Amygdala (tissue), 56 donors: ENCODE measurements at places on chromosomes 6 and 20.

GRCh38 chr6:36961441-36962435, 7.2 kb downstream of the PI16 start:
- no peak for DNase-seq

- DNase-seq = no peak
Observed at GRCh38 chr6:133396233-133396983, 155.3 kb downstream of the EYA4 start.

- peak; percentile 30 for DNase-seq
Observed at GRCh38 chr6:13395272-13396237, 67.2 kb upstream of the TBC1D7 start.

- DNase-seq = no peak
Observed at GRCh38 chr6:136104556-136104955, 145.6 kb downstream of the MTFR2 start.

GRCh38 chr20:35319192-35319870, 27.1 kb upstream of the FAM83C start:
- DNase-seq = no peak

DNA sequence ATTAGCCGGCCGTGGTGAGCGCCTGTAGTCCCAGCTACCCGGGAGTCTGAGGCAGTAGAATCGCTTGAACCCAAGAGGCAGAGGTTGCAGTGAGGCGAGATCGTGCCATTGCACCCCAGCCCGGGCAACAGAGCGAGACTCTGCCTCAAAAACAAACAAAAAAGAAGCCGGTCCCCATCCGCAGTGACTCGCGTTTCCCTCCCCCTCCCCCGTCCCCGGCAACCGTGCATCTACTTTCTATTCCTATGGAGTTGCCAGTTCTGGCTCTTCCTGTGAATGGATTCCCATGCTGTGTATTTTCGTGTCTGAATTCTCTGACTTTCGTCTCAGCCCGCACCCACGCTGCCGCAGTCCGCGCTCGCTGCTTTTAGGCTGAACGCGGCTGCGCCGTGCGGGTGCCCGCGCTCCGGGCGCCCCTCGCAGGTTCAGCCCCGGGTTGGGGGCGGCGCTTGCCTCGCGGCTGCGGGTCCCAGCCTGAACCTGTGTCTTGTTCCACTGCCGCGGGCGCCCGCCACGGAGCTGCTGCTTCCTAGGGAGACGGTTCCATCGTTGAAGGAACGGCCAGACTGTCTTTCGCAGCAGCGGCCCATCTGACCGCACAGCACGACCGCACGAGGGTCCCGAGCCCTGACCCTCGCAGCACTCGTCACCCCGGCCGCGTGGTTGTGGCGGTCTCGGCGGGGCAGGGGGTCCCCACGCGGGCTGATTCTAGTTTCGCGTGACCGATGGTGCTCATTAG, 1.1 kb upstream of the MRGBP start:
- peak; percentile 41 for DNase-seq

DNA sequence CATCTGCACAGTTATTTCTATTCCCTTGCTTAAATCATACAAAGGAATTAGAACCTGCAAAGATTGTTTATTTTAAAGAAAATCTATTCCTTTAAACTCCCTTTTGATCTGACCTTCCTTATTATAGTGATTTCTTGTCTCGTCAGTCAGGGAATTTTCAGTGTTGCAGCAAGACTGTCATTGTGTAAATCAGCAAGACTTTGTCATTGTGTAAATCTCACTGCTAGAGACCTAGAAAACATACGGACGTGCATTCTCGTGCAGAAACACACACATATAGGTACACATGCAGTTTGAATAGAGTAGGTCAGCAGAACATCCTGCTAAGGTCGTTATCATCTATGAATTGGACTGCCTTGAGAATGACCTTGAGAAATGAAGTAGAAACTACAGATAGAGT, 6.2 kb upstream of the SGK1 start:
- DNase-seq = no peak

DNA sequence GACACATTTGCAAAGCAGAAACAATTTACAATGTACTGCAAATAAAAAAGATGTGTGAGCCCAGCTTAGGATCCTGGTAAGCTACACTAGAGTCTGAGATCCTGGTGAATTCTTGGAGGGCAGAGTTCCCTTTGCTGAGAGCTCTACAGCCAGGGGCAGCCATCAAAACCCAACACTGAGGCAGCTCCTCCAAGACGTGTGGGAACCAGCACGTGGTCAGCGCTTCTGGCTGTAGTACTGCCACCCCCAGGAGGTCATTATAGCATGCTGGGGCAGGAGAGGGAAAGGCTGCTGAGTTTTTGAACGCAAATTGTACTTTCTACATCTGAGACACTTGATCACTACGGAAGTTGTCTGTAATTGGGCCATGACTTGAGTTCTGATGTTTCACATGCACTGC, 131.5 kb downstream of the INSM1 start:
- DNase-seq = no peak

DNA sequence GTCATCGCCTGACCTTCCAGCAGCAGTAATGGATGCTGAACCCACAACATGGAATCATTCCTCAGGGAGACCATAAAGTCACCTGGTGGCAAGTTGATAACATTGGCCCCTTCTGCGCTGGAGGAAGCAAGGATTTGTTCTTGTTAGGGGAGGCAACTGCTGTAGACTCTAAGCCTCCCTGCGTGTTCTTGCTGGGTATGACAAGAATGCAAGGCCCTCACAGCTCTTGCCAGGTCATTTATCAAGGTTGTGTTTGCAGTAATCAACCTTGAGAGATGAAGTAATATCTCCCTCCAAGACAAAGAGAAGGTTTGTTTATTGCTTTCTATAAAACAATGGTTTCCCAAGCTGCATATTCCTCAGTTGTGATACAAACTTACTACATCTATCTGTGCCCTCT, 80.9 kb downstream of the PERP start:
- DNase-seq = no peak

- DNase-seq = no peak
Observed at GRCh38 chr6:3623451-3624249, 127.9 kb downstream of the PXDC1 start.

DNA sequence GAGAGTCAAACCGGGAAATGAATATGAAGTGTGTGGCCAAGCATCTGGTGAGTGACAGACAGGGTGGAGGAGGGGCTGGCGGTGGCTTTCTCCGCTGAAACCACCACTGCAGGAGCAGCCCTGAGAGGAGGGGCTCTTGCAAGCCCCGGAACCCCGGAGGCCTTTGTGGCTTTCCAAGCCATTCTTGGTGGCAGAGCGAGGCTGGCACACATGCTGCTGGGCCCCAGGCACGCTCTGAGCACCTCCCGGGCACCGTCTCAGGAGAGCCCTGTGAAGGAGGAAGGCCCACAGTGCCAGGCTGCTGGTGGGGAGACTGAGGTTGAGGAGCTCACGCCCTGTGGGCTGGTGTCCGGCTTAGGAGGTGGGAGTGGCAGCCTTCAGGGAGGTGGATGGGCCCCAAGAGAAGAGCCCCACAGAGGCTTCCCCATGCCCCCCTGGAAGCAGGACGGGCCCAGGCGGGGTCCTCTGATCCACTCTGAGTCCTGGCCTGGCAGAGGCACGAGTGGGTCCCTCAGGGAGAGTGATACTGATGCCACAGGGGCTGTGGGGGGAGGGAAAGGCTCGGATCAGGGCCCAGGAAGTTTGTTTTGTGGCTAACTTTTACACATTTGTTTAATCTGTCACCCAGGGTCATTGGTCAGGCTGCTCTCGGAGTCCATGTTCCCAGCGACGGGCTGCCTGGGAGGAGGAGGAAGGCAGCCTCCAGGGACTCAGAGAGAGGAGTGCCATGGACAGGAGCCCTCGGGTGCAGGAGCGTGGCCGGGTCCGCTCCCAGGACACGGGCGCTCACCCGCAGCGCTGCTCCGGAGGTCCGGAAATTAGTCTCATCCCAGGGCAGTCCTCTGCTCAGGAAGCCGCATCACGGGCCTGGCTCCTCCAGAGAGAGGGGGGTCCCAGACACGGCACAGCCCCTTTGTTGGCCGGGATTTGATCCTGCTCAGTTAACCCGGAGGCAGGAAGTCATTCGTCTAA, 170.7 kb downstream of the ERMARD start:
- no peak for DNase-seq

GRCh38 chr6:32655203-32655710, 11.2 kb downstream of the HLA-DQB1 start:
- no peak for DNase-seq

- no peak for DNase-seq
Observed at GRCh38 chr6:92275150-92275549, 1144.2 kb downstream of the EPHA7 start.

GRCh38 chr6:150235218-150235617, 92.4 kb downstream of the PPP1R14C start:
- DNase-seq = no peak

GRCh38 chr20:59948828-59949720, 8.9 kb downstream of the FAM217B start:
- no peak for DNase-seq

DNA sequence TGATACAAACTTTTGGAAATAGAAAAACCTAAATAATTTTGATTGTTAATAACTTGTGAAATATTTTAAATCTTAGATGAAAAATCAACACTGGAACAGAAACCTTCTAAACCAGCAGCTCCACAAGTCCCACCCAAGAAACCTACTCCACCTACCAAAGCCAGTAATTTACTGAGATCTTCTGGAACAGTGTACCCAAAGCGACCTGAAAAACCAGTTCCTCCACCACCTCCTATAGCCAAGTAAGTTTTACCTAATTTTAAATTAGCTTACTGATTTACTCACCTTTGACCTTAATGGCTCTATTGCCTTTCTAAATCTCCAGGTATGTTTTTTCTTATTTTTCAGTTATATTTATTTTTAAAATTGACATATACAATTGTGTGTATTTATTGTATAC, 102.6 kb upstream of the ADGRF4 start:
- no peak for DNase-seq

DNA sequence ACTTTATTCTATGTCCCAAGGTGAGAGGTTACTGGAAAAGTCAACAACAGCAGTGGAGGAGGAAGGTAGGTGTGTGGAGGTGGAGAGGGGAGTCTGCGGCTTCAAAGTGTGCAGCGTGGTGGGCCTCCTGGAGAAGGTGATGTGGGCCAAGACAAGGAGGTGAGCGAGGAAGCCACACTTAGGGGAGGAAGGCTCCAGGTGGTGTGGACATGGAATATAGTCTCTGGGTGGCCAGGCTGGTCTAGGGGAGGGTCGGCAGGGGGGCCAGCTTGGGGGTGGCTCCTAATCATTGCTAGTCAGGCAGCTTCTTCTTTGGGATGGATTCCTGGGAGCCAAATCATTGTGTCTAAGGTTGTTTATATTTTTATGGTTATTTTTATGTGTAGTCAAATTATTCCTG, 111.5 kb upstream of the CDH4 start:
- DNase-seq = no peak

DNA sequence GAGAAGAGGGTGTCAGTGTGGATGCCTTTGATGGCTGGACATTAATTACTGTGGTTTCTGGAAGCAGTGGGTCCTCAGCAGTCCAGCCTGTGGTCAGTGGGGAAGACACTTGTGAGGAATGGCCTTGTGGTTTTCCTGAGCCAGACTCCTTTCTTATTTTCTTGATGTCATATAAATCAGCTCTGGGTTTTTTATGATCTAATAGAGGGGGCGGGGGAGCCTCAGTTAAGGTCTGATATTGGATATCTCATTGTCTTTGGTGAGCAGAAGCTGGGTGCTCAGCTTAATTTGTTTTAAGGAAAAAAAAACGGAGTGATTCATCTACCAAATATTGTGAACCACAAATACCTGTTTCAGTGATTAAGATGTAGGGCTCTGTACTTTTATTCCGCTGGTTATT, 62.1 kb downstream of the OTOR start:
- DNase-seq = no peak

- DNase-seq = no peak
Observed at GRCh38 chr6:1129131-1129530, 182.8 kb upstream of the FOXQ1 start.

DNA sequence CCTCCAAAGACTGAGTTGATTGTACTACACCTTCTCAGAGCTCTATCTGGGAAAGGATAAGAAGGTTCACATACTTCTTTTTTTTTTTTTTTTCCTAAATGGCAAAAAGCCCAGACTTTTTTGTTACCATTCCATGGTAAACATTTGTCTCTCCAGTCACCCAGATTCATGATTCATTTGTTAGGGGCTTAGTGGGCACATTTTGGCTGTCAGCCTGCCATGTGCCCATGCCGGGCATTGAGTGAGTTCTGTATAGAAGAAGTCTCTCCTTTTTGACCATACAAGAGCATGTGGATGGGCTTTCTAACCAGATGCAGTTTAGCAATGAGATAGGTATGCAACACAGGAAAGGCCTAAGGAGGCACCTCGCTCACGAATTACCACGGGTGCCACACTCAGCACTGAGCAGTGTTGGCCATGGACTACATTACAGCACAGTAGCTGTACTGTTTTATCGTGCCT, 447.5 kb upstream of the HSF2 start:
- DNase-seq = no peak

DNA sequence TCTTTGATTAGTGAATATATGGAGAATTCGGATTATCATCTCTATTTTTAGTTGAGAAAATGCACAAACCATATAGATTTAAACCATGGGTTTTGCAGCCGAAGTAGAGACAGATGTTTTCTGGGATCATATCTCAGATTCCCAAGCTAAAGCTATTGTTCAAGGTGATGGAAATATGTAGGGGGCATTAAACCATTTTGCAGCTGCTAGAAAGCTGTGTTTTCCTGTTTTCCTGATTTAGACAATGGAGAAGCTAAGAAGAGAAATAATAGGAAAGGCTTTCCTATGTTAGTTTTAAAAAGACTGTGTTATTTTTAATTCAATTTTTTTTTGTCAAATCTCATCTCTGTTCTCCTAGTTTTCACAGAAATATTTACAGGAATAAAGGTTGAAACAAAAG, 6.2 kb downstream of the CD93 start:
- no peak for DNase-seq

- DNase-seq = no peak
Observed at GRCh38 chr20:40390654-40391053, 298.4 kb downstream of the MAFB start.

- no peak for DNase-seq
Observed at GRCh38 chr6:5998711-5999687, 7.7 kb downstream of the NRN1 start.

- no peak for DNase-seq
Observed at GRCh38 chr6:99241905-99242534, 107.5 kb downstream of the FAXC start.

DNA sequence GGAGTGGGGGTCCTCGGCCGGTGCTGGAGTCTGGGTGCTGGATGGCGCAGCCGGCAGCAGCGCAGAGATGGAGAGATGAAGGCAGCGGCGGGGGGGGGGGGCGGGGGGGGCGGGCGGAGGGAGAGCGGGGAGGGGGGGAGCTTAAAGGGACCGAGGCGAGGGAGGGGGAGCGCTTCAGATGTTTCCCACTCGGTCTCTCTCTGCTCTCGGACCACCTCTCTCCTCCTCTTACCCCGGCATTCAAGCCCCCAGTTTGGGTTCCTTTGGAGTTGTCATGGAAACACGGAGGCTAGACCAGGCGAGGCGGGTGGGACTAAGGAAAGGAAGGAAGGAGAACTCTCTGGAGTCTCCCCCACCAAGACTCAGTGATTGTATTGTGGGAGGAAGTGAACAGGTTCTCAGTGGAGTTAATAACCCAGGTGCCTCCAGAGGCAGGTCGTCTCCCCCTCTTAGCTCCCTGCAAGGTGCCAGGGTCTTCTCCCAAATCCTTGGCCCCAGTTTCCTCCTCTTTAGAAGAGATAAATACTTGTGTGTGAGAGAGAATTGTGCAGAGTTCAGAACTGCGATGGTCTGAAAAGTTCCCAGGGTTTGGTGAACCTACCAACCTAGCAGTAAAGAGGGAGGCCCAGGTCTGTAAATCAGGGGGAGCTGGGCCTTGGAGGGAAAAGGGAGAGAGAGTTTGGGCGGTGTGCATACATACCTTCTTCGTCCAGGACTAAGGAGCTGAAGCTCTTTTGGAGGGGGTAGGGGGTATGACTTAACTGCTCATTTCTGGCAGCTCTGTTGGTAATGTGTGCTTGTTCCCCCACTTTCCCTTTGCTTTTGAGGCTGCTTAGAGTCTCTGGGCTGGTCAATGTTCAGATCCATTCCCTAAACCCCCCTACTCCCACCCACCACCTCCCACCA, at the start of gene PRRT1:
TSS of gene PRRT1 (minus strand) at position 77 of the 906 bp plus-strand sequence. CDS start 112 bp downstream, outside the sequence.
- DNase-seq = no peak
